ENCODE measurements at places on chromosomes 2 and 18.

DNA sequence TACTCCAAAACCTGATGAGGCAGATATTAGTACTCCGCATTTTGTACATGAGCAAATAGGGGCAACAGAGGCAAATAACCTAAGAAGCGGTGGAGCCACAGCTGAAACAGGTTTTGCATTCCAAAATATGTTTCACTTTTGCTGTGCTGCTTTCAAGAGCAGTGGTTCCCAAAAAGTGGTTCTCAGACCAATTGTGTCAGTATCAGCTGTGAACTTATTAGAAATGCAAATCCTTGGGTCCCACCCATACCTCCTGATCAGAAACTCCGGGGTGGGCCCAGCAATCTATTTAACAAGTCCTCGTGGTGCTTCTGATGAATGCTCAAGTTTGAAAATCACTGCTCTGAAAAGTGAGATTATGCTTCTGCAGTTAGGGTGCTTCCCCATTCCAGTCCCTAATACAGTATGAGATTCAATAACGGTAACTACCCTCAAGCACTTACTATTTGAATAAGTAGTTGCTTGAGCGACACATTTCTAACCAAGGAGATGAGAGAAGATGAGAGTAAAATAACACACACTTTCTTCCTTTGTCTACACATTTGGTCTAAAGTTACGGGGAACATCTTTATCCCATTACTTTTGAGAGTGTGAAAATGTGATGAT is 17.8 kb upstream of the TCF4 start:
- no peak for DNase-seq

- DNase-seq = peak; percentile 30
Observed at GRCh38 chr2:38409156-38410102, 32.4 kb upstream of the ATL2 start.

GRCh38 chr2:201008296-201008829 is 44.9 kb upstream of the ORC2 start:
- DNase-seq = no peak

DNA sequence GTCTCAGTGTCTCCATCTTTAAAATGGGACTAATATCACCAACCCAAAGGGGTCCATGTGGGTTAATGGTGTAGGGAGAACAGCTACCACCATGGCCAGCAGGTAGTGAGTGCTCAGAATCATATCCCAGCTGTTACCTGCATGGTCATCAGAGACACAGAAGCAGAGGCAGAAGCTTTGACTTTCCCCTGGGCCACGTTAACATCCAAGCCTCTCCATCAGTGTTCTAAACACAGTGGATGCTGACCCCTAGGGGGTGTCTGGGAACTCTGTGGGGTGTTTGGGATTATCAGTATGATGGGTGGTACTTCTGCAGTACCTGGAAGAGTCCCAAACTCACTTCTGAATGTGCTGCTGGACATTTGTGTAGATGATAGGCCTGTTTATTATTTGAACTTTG is 93.6 kb downstream of the GYPC start:
- no peak for DNase-seq

GRCh38 chr18:37442477-37442876 is 123.1 kb downstream of the CELF4 start:
- DNase-seq = no peak

DNA sequence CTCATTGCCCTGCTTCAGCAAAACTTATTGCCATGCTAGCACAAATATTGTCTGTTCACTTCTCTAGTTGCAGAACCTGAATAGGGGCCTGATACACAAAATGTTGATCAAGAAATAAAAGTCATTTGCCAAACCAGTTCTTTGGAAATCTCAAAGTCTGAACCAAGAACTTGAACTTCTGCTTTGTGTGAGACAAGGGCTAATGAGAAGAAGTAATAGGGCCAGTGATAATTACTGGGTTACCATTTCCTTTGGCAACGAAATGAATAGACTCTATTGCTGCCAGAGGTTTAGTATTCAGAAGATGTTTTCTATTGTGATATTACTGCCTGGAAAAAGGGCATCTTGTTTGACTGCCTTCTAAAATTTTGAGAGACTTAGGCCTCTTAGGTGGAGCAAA is 35.0 kb downstream of the TMEFF2 start:
- no peak for DNase-seq

GRCh38 chr2:37379881-37380296 is 35.5 kb downstream of the QPCT start:
- no peak for DNase-seq

- DNase-seq = no peak
Observed at GRCh38 chr2:215677481-215677880, 241.6 kb upstream of the FN1 start.

DNA sequence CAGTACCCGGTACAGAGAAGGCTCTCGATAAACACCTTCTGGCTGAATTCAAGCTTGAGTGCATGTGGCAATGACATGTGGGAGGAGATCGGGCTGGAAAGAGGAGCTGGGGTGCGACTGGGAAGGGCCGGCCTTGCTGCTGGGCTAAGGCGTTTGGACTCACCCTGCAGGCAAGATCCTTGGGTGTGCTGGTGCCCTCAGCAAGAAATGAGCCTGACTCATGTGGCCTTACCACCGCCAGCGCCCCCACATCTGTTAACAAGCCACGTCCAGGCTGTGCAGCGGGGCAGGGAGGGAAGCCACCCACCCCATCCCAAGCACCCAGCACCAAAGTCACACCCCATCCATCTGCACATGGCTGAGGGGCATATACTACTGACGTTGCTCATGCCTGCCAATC is 1.3 kb downstream of the HS1BP3 start:
- DNase-seq = no peak

DNA sequence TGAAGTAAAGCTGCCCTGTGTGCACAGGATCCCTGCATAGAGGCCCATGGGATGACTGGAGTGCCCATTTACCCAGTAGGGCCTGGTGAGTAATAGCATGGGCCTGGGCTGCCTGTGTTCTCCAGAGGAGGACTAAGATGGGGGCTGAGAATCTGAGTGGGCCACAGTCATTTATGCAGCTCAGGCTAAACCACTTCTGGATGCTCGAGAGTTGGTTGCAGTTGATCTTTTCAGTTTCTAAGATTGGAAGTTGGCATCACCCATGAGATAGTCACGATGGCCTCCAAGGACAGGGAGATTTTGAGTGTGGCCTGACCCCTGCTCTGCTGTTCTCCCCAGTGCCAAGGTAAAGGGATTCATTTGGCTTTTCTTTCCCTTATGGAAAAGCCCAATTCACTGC is 179.1 kb upstream of the SPRED2 start:
- DNase-seq = no peak

GRCh38 chr2:189592353-189592984 is 11.9 kb upstream of the SLC40A1 start:
- DNase-seq = no peak

- DNase-seq = no peak
Observed at GRCh38 chr2:164714471-164714870, 93.2 kb upstream of the GRB14 start.

DNA sequence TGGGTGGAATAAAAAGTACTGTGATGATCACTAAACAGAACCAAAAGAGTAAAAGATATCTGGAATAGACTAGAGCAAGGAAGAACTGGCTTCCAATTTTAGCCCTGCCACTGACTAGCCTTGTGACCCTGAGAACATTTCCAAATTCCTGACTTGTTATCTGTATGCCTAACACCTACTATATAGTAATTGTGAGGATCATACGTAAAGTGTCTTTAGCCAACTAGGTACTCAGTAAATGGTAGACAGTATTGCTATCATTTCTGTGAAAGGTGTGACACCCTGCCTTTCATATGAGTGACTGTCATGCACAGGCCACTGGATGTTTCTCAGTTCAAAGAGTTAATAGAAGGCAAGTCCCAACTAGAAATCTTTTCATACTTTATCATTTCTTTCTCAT is 29.8 kb downstream of the CYTIP start:
- no peak for DNase-seq

- peak; percentile 17 for DNase-seq
Observed at GRCh38 chr2:42569116-42569711, 782 bp downstream of the MTA3 start.

DNA sequence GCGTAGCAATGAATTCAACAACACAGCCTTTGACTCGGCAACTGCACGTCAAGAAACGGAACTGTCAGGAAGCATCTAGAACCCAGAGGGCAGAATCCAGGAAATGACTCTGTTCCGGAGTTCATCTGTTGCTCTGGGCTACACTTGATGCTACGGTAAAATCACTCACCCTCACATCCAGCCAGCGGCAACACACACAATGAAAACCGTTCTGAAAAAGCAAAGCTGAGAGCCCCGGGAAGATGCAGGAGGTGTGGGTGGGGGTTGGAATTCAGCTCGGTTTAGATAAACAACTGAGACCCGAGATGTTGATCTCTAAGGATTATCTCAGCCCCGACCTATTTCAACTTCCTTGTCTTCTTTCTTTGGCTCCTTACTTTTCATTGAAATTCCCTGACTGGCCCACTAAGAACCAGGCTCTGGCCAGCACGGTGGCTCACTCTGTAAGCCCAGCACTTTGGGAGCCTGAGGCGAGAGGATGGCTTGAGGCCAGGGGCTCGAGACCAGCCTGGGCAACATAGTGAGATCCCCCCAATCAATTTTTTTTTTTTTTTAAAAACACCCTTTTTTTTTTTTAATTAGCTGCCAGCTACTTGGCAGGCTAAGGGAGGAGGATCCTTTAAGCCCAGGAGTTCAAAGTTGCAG is 13.3 kb upstream of the RAB17 start:
- DNase-seq = no peak

GRCh38 chr2:75431763-75432162 is 129.0 kb downstream of the EVA1A start:
- DNase-seq = no peak

DNA sequence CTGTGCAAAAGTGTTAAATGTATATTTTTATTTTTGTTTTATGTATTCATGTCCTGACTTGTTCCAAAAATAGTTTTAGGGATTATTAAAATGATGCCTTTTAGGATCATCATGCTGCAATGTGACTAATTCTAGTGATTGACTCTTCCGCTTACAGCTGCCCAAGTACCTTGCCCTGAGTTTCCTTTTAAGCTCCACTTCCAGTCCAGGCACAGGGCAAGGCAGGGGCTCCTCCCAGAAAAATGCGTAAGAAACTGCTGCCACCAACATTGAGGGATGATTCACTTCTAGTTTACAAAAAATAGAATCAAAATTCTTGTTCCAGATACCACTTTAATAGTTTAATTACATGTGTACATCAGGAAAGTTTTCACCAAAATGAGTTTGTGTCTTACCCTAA is 116.4 kb downstream of the IRS1 start:
- DNase-seq = no peak

- DNase-seq = no peak
Observed at GRCh38 chr2:187627153-187627552, 72.9 kb upstream of the TFPI start.
